ENCODE measurements at places on chromosomes 13 and 19.

DNA sequence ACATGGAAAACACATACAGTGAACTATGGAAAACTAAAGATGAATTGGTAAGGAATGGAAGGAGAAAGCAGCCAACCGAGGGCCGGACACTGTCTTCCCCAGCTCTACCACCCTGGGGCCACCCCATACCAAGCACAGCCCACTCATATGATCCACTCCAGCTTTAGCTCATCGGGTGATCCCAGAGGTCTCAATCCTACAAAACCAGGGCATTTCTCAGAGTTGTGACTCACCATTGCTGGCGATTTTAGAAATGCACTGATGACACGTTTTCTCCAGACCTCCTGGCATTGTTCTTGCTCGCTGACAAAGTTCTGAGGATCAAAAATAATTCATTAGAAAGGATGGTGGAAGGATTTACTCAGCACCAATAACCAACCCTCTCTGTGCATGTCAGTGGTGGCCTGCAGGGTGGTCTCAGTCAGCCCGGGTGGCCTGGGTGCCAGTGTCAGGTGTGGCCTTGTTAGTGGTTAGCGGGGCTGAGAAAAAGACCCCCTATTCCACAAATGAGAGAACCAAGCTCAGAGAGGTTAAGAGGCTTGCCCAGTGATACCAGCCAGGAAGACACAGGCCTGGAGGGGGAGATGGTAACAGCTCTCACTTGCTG lies 6.6 kb downstream of the TMEM272 start:
- DNase-seq: peak; percentile 89

- no peak for DNase-seq
Observed at GRCh38 chr13:38635030-38635429, 51.8 kb upstream of the FREM2 start.

DNA sequence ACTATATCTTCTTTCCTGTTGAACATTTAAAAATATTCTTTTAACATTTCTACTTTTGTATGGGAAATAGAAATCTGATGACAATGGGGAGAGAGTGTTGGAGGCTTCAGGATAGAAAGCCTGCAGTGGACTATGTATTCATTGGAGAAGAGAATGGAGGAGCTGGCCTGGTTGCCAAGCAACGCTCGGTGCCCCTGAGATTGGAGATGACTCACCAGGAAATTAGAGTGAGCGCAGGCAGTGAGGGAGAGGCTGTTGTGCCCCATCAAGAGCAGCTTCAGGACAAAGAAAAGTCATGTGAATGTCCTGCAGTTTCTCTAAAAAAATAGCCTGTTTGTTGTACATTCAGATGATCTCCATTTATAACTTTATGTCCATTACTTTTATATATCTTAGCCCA lies 48.7 kb upstream of the ZNF835 start:
- DNase-seq: no peak

DNA sequence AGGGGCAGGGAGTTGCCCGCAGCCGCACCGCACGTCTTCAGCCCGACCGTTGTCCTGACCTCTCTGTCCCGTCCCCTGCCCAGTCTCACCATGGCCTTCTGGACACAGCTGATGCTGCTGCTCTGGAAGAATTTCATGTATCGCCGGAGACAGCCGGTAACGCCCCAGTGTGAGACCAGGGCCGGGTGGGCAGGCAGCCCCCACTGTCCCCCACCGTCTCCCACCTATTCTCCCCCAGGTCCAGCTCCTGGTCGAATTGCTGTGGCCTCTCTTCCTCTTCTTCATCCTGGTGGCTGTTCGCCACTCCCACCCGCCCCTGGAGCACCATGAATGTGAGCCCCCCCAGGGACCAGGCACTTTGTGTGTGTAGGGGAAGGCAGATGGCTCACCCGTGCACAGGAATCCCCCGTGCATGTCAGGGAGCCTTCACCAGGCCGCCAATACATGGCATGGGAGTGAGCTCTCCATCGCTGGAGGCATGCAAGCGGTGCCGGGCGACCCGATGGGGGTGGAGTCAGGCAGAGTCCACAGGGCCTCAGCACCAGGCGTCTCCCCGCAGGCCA lies 1.4 kb downstream of the ABCA7 start:
- no peak for DNase-seq

- DNase-seq: no peak
Observed at GRCh38 chr13:49615836-49616675, 12.3 kb upstream of the ARL11 start.

DNA sequence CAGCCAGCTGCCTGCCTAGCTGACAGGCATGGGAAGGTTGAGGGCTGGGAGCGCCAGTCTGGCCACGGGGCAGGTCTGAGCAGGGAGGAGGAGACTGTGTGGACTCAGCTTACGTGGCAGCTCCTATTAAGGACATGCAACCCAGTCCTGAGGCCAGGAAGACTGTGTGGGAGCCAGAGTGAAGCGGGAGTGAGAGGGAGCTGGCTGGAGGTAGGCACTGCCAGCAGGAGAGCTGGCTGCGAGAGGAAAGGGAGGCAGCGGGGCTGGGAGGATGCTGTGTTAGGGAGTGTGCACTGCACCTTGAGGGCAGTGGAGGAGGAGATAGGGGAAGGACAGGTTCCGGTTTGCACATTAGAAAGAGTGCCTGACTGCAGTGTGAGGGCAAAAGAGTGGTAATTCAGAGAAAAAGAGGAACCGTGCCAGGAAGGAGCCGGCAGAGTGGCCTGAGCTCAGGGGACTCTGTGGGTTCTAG lies 99.2 kb downstream of the SLC7A1 start:
- DNase-seq: no peak

GRCh38 chr13:42798118-42798517 lies 16.7 kb downstream of the FAM216B start:
- DNase-seq: no peak

GRCh38 chr13:63184693-63185092 lies 1769.0 kb upstream of the PCDH20 start:
- no peak for DNase-seq

GRCh38 chr13:65966991-65967451 lies 1263.1 kb downstream of the PCDH9 start:
- DNase-seq: peak; percentile 69

- DNase-seq: no peak
Observed at GRCh38 chr19:16830679-16831078, 1.5 kb downstream of the SIN3B start.

DNA sequence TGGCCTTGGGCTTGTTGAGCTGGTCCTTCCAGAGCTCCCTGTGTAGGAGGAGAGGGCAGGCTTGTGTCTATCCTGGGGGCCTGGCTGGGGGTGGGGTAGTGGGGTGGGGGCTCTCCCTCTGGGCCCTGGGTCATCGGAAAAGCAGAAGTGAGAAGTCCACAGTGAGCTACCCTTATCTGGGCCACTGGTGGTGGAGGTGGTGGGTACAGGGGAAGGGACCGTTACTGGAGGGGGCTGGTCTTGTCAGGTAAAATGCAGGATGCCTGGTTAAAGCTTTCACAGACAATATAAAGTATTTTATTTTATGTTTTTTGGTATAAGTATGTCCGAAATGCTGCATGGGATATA lies 342 bp upstream of the SIGLEC10 start:
- no peak for DNase-seq

DNA sequence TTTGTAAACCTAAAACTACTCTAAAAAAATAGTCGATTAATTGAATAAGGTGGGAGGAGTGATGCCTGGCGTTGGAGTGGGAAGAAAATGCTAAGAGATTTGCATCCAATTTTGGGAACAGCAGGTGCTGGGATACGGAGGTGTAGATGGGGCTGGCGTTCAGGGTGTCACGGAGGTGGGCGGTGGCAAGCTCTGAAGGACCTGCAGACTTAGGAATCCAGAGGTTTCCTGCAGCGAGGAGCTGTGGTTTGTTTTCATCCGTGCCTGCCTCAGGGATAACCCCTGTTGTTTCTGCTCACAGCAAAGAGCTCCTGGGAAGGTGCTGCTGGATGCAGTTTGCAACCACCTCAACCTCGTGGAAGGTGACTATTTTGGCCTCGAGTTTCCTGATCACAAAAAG lies 166.4 kb upstream of the RNF113B start:
- DNase-seq: no peak

DNA sequence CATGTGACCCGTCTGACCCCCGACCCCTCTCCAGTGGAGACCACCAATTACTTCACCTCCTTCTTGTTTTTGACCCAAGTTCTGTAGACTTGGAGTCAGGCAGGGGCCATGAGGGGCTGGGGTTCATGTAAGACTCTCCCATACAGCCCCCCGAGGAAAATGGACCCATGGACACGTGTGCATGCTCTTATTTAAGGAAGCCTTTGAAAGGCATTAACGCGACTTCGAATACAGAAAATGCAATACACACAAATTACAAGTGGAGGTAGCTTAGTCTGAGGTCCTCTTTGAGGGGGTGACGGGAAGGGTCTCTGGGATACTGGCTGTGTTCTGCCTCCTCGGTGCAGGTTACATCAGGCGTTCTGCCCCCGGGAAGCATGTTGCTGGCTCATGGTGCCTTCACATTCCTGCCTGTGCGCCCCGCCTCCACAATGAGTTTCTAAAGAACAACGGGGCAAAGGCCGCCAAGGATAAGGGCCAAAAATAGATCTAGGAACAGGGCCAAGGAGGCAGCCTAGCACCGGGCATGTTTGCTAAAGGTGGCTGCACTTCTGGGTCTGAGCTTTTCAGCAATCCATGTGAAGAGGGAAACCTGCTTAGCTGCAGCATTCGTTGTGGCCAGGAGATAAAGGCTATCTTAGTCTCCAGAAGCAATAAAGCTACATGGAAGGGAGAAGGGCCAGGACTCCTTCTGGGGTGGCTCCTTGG lies 54.5 kb downstream of the RAB20 start:
- DNase-seq: peak; percentile 89

DNA sequence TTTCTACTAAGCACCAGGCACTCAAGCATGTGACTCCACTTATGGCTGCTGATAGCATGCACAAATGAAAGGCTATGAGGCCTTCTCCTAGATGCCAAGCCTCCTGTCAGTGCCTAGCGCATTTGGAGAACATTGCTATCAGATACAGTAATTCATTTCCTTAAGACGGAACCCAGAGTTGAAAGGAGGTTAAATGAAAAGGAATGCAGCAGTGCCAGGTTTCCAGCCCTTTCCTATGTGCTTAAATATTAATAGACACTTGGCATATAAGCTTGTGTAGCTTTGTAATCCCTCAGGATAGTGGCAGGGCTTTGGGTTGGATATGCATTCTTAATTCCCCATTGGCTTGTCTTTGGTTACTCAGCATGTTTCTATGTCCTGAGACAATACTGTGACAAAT lies 140.1 kb upstream of the FRY start:
- DNase-seq: no peak

DNA sequence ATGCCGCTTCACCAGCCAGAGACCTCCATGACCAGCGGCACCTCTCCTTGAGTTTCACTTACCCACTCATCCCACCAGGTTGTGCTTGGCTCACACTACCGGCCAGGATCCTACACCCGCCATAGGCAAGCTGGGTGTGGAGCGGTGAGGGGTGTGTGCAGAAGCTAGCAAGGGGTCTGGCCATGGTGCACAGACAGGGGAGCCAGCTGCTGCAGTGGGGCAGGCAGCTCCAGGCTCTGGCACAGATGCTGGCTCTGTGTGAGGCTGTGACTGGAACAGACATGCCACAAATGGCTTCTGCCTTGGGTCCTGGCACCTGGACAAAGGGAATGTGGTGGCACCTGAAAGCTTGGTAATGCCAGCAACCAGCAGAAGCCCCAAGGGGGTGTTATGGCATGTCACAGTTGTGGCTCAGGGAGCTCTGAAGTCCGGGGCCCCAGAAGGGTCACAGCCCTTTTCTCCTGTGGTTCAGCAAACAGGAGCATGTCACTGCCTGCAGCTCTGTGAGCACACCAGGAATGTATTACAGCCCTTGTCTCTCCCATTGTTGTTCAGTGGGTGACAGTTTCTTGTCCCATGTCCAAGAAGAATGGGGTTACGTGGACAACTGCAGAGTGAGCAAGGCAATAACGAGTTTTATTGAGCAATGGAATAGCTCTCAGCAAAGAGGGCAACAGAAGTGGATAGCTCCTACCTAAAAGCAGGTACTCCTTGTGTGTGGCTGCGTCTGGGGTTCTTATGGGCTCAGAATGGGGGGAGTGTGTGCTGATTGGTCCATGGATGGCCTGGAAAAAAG lies 2791.0 kb upstream of the PCDH20 start:
- peak; percentile 37 for DNase-seq

- peak; percentile 90 for DNase-seq
Observed at GRCh38 chr19:44141191-44142058, at the start of gene ZNF234. ZNF234 (plus strand) TSS chr19:44141554; CDS start chr19:44144633, 3,079 bp downstream.

DNA sequence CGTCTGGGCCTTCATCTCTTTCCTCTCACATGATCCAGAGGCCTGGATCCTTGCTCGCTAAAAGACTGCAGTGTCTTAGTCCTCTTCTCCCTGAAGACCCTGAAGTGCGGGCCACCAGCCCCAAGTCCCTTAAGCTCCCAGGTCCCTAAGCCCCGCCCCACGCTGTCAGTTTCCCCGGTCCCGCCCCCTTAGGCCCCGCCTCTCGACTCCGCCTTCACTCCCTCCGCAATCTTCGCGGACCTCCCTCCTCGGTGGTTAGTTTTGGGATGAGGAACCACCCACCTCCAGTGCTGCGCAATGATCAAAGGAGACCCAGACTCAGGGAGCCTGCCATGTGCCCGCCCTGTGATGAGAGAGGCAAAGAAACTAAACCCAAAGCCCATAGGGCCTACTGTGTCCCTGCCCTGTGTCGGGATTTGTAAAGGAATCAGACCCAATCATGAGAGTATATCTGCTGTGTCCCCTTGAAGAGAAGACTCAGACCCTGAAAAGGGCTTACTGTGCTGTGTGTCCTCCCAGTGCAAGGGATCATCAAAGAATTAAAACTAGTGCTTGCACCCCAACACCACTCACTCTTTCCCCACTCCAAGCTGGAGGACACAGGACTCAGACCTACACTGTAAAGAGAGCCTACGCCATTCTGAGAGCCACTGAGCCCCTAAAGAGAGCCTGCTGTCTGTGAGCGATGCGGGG lies 3.0 kb upstream of the COX6B1 start:
- peak; percentile 92 for DNase-seq

GRCh38 chr13:47708386-47708785 lies 292.7 kb downstream of the SUCLA2 start:
- DNase-seq: peak; percentile 5

- peak; percentile 88 for DNase-seq
Observed at GRCh38 chr19:8512115-8512967, 1.6 kb downstream of the ZNF414 start.

DNA sequence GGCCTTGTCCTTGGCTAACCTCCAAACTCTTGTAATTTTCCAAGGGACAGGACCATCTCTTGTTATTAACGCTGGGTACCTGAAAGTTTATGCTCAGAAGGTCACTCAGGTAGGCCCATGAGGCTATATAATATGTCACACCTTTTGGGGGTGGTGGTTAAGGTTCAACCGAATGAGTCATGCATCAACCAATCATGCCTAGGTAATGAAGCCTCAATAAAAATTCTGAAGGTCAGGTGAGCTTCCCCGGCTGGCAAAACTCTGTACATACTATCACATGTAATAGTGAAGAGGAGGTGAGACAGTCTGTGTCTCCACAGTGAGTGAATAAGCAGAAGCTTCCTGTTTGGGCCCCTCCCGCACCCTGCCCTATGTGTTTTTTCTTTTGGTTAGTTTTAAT lies 424.9 kb downstream of the PCDH17 start:
- DNase-seq: no peak
